GM04504 (cell line): ENCODE measurements at places on chromosomes 16 and 17.

- no peak for DNase-seq
Observed at GRCh38 chr17:68505951-68506350, 6.3 kb upstream of the PRKAR1A start.

GRCh38 chr17:47844227-47844626 lies 3.2 kb upstream of the SCRN2 start:
- DNase-seq, result no peak

DNA sequence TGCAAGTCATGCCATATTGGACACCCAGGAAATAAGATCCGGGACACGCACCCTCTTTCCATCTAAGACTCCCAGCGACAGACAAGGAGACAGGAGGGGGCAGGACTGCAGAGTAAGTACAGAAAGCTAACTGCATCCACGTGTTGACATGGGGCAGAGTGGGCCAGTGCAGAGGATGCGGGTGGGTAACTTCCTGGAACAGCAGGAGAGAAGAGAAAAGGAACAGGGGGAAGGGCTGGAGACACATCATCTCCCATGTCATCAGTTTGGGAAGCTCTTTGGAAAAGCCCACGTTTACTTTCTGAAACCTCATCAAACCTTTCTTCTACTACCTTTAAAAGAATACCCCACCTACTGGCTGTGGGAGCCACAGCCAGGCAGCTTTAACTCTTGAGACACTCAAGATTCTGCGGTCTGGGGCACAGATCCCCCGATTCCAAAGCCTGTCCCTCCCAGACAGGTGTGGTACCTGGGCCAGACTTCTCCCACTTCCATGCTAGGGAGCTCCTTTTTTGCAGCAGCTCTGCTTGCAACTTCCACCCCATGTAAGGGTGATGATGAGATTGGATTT lies 273.5 kb upstream of the RPL38 start:
- DNase-seq, result no peak

- DNase-seq, result no peak
Observed at GRCh38 chr16:886802-887731, 83.7 kb downstream of the LMF1 start.

DNA sequence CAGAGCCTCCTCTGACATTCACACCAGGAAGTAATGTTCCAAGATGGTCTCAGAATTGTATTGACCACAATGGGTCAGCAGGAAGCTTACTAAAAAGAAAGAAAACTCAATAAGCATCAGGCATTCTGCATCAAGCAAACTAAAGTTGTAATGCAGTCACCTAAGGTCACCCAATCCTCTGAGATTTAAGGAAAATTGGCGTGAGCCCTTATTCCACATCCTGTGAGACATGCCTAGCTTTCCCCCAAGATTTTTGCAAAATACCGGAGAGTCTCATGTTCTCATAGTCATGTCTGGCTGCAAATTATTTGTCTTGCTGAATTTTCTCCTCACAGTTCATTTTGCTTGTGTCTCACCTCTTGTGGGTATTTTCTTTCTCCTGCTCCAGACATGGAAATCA lies 417.1 kb upstream of the SOX9 start:
- no peak for DNase-seq

DNA sequence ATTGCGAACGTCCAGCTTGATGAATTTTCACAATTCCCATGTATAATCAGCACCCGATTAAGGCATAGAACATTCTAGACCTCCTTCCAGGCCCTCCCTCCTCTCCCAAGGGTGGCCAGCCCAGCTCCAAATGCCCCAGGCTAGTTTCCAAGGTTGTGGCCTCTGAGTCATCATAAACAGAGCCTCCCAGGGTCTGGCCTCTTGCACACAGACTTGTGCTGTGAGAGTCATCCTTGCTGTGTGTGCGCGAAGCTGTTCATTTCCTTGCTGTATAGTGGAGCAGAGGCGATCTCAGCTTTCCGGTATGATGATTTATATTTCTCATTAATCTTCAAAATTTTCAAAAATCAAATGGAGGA lies 20.5 kb upstream of the JPH3 start:
- peak; percentile 97 for DNase-seq

DNA sequence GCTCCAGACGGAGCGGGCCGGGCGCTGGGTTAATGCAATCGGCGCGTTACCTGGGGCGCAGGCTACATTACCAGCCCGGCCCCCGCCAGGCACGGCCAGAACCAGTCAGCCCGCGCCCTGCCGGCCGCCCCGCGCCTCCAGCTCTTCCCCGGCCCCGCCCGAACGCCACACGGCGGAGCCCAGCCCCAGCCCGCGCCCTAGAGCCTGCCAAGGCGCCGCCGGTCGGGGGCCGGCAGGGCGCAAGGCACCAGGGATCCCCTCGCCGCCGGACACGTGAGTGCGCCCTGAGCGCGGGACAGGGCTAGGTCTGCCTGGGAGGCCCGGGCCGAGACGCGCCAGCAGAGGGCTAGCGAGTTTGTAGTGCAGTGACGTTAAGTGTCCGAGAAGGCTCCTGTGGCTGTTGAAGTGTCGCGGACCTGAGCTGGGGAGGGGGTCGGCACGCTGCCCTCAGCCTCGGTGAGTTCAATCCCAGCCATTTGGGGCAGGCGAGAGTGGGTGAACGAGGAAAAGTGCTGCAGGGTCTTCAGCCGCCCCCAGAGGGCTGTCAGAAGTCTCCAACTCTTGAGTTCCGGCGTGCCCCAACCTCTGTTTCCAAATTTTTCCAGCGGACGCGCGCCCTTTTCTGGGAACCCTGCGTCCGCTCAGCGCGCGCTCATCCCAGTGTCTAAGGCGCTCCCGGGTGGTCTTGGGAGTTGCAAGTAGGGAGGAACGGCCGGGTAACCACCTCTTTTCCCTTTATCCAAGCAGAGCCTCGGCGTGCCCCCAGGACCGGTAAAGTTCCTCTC lies at the start of gene SLC6A2:
TSS of gene SLC6A2 (plus strand) at position 92 of the 785 bp plus-strand sequence. CDS start 707 bp downstream, outside the sequence.
- no peak for DNase-seq

DNA sequence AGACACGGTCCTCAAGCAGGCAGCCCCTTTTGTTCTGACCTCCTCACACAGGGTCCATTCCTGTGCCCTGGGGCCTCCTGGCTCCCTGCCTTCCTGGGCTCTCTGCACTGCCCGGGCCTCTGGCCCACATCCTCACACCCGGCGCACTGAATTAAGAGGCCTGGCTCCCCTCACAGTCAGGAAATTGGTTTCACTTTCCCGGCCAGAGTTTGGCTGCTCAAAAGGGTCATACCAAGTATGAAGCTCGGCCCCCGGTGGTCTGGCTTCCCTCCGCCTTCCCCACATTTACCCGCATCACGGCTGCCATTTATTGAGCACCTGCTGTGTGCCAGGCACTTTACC lies 220.0 kb downstream of the NTN1 start:
- no peak for DNase-seq

DNA sequence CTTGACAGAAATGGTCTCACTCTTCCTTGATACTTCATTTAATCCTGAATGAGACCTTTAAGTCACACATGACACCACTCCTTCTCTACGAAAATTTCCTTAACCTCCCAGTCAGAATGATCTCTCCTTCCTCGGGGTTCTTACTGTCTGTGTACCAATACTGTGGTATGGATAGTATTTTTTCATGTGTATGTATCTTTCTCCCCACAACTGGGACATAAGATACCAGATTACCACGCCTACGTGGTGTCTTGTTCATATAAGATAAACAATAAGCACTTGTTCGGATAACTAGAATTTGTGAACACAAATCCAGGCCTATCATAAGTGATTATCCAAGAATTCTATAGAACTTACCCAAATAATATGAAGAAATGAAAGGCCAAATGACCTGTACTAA lies 11.3 kb downstream of the NUP88 start:
- no peak for DNase-seq

DNA sequence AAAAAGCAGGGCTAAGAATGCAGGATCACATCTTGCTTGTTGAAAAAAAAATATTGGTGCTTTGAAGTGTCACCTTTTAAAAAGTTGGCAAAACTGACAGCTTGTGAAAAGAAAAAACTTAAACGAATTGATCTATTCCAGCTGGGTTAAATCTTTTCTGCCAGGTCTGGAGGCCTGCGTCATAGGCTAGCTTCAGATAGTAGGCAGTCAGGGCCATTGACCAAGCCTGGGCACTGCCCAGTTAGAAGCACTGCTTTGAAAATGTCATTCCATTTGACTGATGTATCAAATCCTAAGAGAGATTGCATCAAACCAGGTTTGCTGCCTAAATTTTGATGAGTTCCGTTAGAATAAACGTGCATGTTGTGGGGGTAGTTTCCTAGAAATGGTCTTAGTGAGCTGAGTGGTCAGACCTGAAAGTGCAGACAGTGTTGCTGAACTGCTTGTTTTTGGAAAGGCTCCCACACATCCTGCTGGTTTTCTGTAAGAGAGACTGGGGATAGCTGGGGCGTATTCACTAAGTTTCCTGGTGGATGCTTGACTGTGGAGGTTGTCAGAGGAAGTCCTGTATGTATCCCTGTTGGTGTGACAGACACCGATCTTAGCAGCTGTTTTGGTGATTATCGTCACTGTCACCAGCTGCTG lies 38.8 kb downstream of the NUP88 start:
- DNase-seq, result no peak

DNA sequence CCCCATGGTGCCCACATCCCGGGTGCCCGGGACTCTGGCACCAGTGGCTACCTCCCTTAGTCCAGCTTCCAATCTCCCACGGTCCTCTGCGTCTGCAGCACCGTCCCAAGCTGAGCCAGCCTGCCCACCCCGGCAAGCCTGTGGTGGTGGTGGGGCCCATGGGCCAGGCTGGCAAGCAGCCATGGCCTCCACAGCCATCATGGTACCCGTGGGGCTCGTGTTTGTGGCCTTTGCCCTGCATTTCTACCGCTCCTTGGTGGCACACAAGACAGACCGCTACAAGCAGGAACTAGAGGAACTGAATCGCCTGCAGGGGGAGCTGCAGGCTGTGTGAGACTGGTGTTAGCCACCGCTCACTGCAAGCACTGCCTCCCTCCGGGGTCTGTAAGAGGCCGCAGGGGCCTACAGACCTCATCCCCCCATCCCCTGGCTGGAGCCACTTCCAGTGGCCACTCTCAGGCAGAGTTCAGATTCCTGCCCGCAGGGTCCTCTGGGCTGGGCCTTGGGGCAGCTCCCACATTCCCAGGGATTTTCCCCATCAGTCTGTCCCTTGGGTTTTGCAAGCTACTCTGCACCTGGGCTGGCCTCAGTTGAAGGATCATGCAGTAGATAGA lies 3.9 kb upstream of the SETD1A start:
- peak; percentile 38 for DNase-seq

DNA sequence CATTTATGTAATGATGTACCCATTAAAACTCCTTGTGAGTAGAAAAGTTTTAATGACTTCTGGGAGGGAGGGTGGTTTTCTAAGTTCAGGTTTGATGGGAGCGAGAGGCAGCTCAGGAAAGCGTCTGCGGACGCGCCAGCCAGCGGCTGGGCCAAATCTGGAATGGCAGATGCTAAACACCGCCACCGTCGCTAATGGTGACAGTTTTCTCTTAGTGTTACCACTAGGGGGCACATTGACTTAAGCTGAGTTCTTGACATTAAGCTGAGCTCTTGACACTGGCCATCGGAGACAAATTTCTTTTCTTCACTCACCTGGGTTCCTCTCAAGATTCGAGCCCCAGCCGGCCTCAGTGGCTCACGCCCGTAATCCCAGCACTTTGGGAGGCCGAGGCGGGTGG lies 6.7 kb downstream of the TRPV1 start:
- DNase-seq, result no peak

- no peak for DNase-seq
Observed at GRCh38 chr17:69058165-69058564, 2.6 kb downstream of the ABCA9 start.

GRCh38 chr16:56551796-56552738 lies 12.8 kb upstream of the MT4 start:
- no peak for DNase-seq

- no peak for DNase-seq
Observed at GRCh38 chr17:79812353-79813258, 15.7 kb upstream of the CBX8 start.

DNA sequence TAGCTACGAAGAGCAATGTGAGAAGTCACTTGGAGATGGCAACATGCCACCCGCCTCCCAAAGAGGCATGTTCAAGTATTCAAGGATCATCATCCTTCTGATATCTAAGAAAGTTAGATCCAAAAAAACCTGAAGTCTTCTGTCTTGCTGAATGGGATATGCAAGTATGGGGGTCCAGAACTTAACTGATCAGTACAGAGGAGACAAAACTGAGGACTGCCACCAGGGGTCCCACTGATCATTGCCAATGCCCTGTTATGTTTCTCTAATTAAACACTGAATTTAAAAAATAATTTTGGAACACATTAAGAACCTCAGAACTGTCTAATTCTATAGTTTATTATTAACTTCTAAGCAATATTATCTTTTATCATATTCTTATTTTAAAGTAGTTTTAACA lies 99.7 kb downstream of the CDH8 start:
- no peak for DNase-seq

GRCh38 chr16:68284847-68285246 lies 20.5 kb downstream of the SLC7A6 start:
- no peak for DNase-seq

- peak; percentile 91 for DNase-seq
Observed at GRCh38 chr16:55494994-55495421, 13.9 kb upstream of the LPCAT2 start.

DNA sequence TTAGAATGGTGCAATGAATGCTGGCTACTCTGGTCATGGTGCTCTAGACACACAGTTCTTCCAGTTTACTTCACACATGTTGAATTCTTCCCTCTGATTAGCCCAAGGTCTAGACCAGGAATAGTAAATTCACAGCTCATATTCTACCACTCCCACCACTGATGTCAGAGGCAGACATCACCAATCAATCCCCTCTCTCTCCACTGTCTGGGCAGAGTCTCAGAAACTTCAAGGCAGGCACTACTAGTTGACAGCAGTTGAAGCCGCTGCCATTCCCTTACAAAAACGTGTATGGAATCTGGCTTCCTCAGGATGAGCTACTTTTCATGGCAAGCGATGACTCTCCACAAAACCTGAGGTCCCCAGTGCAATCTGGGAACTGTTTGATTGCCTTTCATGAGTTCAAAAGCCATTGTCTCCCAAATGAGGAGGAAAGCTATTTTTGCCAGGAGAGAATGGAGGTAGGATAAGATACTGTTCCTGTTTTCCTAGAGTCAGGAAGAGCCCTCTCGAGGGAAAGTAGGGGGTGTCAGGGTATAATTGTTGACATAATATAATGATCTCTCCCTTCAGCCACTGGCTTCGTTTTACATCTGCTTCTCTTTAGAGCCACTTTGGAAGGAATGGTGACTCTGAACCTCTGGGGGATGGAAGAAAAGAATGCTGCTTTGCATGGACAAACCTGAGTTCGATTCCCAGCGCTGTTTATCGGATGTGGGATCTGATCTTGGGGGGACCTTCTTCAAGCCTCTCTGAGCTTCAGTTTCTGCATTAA lies 90.0 kb downstream of the FOXL1 start:
- DNase-seq, result peak; percentile 42

- DNase-seq, result no peak
Observed at GRCh38 chr16:1375741-1376410, 24.1 kb downstream of the GNPTG start.
